ENCODE measurements at places on chromosomes 1 and 21.

DNA sequence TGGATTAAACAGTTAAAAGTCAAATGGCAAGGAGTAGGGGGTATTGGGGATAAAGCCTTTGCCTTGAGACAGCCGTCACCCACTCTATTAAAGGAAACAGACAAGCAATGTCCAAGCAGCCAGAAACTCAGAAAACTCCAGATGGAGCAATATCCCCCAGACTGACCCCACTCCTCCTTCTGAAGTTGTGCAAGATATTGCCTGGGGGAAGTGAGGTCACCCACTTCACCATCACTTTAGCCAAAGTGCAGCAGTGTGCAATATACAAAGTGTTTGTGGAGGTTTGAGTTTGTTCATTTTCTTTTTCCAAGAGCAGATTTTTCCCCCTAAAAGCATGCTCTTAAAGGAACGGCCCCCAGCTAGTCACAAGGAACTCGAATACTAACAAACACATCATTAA is 125.1 kb downstream of the ETS2 start:
- DNase-seq: no peak

DNA sequence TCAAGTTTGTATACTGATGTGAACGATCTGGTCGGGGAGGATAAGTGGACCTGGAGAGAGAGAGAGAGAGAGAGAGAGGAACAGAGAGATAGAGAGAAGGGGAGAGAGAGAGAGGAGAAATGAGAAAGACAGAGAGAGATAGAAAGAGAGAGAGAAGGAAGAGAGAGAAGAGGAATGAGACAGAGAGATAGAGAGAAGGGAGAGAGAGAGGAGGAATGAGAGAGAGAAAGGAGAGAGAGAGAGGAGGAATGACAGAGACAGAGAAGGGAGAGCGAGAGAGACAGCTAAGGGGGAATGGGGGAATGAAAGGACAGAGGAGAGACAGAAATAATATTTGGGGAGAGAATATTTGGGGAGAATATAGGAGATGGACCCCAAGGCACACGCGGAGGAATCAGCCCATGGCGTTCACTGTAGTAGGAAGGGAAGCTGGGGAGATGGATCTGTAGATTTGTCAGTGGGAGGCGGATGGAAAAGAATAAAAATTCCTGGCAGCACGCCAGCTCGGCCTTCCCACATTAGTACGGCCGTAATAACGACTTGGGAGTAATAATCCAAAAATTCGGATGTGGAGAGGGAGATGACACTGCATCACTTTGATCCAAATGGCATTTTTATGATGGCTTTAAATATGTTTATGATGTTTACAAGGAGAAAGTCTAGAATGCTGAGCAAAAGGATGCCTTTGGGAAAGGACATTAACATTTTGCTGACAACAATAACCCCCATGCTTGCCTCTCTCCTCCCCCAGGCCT is 159.8 kb upstream of the KCNJ6 start:
- no peak for DNase-seq

DNA sequence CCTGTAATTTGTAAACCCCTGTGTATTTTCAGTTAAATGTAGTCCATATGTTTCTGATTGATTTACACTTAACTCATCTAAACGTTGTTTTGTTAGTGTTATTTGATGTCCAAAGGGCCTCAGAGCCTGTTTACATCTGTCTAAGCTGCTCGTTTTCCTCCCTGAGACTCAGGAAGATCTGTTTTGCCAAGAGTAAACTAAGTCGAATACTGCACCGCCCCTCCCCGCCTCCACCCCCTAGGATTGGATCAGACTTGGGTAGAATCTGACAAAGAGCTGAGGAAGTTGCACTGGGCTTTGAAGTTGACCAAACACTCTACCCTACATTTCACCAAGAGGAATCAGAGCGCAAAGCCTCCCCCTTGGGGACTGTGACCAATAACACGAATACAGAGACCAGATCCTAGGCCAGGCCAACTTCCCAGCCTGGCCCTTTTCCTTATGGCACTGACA is 206.9 kb upstream of the LMO4 start:
- DNase-seq: no peak

- no peak for DNase-seq
Measured at GRCh38 chr21:42645211-42646075, 8.0 kb upstream of the PDE9A start.

DNA sequence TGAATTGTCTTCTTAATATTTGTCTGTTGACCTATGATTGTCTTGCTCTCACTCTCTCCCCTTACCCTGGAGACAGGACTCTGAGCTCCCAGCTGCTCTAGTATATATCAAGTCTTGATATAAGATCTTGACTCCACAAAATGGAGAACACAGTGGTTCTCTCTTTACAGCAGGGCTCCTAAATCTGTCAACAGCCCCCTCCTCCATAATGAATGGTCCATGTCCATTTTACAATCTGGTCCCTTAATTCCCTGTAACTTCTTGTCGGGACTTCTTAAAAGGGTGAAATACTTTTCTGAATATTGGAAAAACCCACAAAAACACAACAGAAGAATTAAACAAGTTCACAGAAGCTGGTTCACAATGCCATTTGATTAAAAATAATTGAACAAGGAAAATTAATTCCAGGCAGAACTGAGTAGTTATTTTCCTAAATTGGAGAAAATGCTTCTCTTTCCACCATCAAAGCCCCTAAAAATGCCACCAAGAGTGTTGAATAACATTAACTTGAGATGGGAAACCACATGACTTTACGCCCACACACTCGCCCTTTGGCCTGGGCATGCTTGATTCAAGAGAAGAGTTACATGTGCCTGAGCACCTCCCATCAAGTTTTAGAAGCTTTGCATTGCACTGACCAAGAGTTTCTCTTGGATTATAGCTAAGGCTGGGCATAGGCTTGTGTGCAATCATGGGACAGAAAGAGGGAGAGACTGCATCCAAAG is 109.8 kb downstream of the TOMM20 start:
- no peak for DNase-seq

- no peak for DNase-seq
Measured at GRCh38 chr1:2383576-2383975, 7.8 kb downstream of the MORN1 start.

GRCh38 chr1:54006508-54006907 is 11.5 kb downstream of the LDLRAD1 start:
- no peak for DNase-seq

DNA sequence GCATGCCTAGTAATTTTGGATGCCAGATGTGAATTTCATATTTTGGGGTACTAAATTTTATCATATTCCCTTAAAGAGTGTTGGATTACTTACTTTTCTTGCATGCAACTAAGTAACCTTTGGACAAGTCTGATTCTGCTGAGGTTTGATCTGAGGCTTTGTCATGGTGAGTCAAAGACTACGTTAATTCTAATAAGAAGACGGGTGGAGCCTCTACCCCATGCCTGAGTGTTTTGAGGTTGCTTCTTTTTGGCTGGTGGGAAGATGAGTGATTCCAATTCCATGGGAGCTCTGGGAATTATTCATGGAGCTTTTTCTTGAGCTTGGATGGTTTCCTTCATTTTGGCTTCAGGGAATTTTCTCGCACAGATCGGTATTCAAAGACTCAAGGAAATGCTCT is 11.6 kb upstream of the PCP4 start:
- no peak for DNase-seq

DNA sequence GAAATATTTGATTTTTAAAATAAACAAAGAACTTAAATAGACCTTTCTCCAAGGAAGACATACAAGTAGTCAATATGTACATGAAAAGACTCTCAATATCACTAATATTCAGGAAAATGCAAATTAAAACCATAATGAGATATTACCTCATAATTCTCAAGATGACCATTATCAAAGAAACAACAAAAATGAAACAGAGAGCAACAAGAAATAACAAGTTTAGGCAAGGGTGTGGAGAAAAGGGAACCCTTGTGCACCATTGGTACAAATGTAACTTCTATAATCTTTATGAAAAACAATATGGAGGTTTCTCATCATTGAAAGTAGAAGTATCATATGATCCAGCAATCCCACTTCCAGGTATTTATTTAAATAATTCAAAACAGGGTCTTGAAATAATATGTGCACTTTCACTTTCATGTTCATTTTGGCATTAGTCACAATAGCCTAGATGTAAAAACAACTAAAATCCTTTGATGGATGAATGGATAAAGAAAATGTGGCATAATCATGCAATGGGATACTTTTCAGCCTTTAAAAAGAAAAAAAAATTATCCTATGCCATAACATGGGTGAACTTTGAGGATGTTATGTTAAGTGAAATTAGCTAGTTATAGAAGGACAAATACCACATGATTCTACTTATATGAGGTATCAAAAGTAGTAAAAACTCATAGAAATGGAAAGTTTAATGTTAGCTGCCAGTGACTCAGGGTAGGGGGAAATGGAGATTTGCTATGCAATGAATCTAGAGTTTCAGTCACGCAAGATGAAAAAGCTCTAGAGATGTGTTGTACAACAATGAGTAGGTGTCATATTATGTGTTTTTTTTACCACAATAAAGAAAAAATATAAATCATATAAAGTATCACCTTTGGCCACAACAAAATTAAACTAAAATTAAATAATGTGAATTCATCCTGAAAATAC is 114.5 kb upstream of the LYPLAL1 start:
- no peak for DNase-seq

DNA sequence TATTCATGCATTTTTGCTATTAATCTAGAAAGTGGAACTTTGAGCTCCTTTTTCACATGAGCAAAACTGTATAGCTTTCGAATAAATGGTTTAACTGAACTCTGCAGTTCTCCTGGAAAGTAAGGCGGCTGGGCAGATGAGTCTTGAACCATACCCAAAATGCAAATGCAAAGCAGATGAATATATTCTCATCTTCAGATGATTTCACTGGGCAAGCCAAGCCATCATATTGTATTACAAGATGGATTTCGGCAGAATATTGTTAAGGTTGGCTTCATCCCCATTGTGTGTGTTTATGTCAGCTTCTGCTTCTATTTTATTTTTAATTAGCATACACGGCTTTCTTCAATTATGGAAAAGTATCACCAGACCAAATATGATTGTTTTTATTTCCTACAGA is 209.6 kb downstream of the GREM2 start:
- DNase-seq: no peak

DNA sequence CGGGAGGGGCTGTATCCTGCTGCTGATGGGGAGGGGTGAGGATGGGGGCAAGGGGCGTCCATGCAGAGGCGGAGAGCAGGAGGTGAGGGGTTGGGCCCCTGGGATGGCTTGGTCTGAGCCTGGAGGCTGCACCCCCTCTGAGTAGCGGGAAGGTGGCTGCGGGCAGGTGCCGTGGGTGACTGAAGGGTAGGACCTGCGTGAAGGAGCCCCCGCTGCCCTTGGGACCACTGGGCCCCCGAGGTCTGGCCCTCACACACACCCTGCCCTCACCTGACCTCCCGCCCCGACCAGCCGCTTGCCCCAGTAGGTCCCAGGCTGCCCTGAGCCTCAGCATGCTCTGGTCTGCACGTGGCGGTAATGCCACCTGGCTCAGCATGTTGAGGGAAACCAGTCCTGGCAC is 12.8 kb upstream of the SKI start:
- DNase-seq: no peak

DNA sequence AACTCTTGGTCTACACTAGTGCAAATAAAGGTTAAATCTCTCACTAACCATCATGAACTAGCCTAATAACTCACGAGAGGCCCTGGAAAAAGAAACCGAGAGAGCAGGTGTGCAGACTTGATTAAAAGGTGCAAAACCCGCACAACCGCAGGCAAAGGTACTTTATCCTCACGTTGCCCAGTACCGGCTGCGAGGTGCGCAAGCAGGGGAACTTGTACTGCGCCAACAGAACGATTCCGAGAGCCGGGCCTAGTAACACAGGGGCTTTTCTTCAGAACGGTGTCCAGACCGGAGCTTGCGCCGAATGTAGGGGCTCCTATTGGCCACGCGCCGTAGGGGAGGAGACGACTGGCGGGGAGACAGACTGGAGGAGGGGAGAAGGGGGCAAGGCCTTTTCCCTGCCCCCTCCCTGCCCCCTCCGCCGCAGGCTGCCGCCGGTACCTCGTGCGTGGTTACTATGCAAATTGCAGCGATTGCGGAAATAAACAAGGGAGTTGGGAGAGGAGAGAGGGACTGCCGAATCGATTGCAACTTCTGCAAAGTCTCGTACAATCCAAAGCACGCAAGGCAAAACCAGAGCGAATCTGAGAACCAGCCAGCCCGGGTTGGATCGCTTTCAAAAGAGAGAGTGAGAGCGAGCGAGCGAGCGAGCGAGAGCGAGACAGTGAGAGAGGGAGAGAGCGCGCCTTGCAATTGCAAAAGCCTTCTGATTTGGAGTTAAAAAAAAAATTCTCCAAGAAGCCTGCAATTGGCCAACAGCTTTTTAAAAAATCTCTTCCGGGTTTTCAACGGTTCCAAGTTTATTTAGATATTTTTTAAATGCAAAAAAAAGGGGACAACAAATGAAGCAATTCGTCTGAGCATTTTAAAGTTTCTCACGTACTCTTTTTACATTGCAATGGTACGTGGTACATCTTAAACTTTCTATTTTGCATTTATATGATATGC is 5.4 kb upstream of the NFIA start:
- peak; percentile 60 for DNase-seq

GRCh38 chr1:93033785-93034184 is 45.3 kb upstream of the MTF2 start:
- no peak for DNase-seq

GRCh38 chr1:201562257-201562656 is 23.3 kb downstream of the NAV1 start:
- DNase-seq: no peak

DNA sequence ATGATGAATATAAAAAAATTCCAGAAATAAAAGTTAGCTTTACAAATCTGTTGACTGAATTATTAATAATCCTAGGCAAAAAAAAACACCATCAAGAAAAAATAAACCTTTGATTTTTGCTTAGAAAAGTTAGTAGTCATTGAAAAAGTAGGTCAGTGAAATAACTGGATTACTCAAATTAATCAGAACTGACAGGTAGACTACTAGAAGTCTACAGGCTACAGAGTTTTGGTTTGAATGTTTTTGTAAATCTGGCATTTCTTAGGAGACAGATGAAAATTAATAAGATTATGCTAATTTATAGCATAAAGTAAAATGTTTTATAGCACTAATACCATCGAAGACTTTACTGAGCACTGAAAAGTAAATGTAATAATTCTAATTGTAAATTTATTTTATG is 511.9 kb downstream of the PTPRC start:
- DNase-seq: no peak

DNA sequence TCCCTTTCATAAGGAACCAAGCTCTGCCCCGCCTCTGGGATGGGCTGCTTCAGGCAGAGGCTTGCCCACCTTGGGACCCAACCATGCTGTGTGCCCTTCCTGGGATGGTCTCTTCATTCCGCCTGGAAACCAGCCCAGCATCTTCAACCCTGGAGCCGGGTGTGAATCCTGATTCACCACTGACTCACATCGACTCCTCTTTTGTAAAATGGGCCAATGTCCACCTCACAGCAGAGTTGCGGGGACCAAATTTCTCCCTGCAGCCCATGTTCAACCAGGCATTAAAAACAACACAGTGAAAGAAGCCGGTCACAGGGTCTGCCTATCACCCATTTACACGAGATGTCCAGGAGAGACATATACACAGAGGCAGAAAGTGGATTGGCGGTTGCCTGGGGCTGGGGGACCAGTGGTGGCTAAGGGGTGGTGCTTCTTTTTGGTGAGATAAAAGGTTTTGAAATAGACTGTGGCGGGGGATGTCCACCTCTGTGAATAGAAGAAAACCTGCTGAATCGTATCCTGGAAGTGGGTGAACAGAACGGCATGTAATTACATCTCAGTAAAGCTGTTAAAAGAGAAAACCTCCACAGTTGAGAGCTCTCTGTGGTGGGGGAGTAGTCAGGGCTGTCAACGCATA is 6.9 kb upstream of the GPR153 start:
- DNase-seq: no peak
